Type B pancreatic cell (in vitro differentiated cells): ENCODE measurements at places on chromosomes 6 and 20. TPM values are rescaled to one million over a fixed set of nuclear protein-coding genes. Genes with fewer than 3 reads are reported as not detected.

FNDC11 gene
- 0.52 and 1.4 TPM in 2 replicates for total RNA-seq

DNMT3B gene
- 18.2 and 19.7 TPM in 2 replicates for total RNA-seq

GPX5 gene
- total RNA-seq, result not detected in 2 replicates

FILIP1 gene
- 2.0 and 5.0 TPM in 2 replicates for total RNA-seq

CLDN20 gene
- not detected in 2 replicates for total RNA-seq

DNA sequence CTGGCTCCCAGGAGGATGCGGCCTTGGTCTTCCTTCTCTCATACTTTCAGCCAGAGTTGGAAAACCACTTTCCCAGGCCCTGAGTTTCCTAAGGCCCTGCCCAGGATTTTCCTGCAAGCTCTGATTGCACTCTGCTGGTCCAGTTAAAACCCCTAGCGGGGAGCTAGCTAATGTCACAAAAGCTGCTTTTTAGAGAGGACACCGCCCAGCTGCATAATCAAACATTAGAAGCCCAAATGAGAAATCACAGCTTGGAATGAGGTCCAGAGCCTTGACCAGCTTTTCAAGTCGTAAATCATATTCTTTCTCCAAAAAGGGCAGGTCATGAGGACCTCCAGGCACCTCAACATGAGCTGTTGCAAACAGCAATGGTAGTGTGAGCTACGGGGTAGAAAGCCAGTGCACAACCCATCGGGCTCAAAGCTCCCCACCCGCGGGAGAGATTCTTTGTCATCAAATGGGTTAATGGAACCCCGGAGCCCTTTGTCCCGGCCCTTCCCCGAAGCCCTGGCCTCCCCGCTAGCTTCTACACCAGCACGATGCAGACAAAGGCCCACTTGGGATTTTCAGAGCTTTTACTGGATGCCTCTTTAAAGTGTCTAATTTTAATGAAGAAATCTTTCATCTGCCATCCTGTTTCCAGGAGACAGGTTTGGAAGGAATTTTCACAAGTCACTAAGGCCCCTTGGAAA lies 134.0 kb downstream of the SCML4 start:
- DNase-seq, result no peak

DNA sequence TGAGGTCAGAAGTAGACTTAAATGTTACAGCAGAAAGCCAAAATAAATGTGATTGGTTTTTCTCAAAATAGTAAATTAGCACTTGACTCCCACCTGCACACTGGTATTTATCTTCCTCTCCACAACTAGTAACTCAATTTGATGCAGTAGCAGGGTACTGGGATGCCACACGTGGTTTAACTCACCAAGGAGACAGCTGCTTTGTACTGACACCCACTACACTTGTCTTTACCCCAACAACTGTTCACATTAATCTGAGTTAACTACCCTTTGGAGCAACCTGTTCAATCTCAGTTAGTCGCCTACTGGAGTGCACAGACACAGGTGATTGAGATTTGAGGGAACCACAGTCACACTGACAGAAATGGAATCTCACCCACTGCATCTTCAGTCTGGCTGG lies 242.1 kb downstream of the PRKN start:
- DNase-seq, result no peak

DNA sequence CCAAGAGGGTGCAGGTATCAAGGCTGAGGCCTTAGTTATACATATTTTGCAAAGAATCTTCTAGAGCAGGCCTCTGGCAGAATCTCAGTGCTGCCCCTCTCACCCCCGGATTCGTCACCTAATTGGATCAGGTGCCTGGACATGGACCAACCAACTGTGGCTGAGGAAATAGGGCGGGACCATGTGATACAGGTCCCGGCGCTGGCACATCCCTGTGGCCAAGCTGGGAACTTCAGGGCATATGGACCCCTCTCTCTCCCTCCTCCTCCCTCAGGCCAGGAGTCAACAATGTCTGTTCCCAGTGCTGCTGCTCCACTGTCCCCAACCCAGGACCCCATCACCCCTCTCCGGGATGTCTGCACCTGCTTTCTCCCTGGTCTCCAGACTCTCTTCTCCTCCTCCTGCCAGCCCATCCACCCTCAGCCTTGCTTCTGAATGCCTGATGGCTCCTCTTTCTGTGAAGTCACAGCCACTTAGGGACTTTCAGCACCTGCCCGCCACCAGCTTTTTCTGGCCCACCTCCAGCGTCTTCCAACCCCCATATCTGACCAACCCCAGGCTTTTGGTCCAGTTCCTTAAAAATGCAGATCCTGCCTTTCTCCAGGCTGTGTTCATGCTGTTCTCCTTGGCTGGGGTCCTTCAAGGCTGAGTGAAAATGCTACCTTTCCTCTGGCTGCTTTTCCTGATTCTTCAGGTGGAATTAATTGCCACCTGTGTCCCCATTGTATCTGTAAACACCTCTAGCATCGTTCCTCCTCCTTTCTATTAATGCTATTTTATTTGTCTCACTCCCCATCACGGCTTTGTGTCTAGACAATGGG lies 19.0 kb upstream of the MLN start:
- DNase-seq, result no peak

GRCh38 chr6:41298785-41299502 lies 12.5 kb upstream of the TREM1 start:
- DNase-seq, result no peak

DNA sequence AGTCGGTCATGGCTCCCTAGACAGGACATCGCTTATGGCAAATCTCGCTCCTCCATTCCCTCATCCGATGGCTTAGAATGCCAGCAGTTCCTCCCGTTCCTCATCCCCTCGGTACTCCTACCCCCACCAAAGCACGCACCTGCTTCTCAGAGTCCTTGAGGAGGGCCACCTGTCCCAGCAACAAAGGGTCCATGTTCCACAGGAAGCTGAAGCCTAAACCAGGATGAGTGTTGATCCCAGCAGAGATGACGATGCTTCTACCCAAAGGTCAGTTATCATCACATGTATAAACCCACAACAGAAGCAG lies 111.2 kb downstream of the THBS2 start:
- DNase-seq, result no peak

GRCh38 chr6:134178161-134179044 lies 126.0 kb upstream of the SLC2A12 start:
- no peak for DNase-seq
